ENCODE measurements at places on chromosomes 2 and 18.

DNA sequence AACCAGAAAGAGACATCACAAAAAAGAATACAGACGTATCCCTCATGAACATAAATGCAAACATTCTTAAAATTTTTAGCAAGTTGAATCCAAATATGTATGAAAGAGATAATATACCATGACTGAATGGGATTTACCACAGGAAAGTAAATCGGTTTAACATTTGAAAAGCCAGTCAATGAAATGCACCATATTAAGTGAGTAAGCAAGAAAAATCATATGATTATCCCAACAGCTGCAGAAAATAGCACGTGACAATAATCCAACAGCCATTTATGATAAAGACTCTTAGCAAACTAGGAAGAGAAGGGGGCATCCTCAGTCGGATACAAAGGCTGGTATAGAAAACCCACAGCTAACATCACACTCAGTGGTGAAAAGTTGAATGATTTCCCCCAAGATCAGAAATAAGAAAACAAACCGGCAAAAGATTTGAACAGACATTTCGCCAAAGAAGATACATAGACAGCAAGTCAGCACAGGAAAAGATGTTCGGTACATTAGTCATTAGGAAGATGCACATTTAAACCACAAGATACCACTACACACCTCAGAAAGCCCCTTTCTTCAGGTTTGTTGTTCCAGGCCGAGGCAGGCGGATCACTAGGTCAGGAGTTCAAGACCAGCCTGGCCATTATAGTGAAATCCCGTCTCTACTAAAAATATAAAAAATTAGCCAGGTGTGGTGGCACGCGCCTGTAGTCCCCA, 144.3 kb downstream of the INHBB start:
- DNase-seq: no peak

- DNase-seq: no peak
These were observed 40.5 kb downstream of the NDUFA10 start for GRCh38 chr2:239984421-239985194.

DNA sequence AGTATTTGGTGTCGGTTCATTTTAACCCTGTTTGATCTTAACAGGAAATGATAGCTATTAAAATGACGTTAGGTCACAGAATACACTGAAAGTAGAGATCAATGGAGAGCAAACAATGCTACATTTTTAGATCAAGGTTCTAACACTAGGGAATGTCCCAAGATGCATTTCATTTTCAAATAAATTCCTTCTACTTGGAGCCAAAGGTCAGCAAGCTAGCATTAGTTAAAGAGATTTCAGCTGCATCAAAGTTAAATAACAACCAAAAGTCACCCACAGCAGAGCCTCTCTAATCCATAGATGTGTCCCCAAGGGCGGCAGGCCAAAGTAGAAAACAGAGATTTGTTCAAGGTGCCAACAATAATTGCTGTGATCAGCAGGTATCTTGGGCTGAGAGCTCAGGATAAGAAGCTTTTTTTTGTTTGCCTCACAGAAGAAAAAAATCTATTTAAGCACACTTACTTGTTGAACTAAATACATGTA, 1233.6 kb upstream of the TMEFF2 start:
- no peak for DNase-seq

- DNase-seq: no peak
These were observed 197.9 kb downstream of the DSEL start for GRCh38 chr18:67318651-67319050.

DNA sequence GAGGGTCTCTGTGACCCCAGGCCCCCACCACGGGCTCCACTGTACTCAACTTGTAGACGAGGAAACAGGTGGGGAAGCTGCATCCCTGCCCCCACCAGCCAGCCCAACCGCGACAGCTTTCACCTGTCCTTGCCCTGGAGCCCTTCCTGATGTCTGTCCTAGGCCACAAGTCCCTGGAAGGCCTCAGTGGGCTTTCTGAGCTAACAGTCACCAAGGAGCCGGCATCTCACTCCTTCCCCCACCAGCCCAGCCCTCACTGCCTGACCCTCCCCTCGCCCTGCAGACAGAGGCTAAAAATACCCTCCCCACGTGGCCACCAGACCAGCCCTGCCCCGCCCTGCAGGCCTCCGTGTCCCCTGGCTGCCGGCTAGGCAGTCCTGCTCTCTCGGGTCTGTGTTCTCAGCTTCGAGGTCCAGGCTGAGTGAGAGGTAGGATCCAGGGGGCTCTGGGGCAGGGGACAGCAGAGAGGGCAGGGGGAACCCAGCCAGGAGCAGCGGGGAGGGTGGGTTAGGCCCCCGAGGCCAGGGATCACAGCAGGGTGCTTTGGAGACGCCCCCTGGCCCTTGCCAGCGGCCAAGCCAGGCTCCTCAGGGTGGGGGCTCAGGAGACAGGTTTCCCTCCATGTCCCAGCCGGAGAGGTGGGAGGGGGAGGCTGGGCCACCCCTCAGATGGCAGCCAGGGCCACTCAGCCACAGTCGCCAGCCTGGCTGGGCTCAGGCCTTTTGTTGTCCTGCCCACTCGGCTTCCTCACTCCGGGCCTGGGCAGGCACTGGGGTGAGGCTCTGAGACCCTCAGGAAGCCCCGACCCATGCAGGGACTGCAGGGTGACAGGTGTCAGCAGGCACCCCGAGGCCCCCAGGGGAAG, at the start of gene KLHL30:
KLHL30 (plus strand) TSS at position 338 of the 865 bp plus-strand sequence. CDS start 2,087 bp downstream, outside the sequence.
- no peak for DNase-seq

- no peak for DNase-seq
These were observed 543 bp downstream of the HADHB start for GRCh38 chr2:26245231-26245732.

- DNase-seq: no peak
These were observed 94.5 kb downstream of the COPS8 start for GRCh38 chr2:237180187-237180586.

GRCh38 chr2:135905679-135906078, 29.4 kb upstream of the MCM6 start:
- no peak for DNase-seq

DNA sequence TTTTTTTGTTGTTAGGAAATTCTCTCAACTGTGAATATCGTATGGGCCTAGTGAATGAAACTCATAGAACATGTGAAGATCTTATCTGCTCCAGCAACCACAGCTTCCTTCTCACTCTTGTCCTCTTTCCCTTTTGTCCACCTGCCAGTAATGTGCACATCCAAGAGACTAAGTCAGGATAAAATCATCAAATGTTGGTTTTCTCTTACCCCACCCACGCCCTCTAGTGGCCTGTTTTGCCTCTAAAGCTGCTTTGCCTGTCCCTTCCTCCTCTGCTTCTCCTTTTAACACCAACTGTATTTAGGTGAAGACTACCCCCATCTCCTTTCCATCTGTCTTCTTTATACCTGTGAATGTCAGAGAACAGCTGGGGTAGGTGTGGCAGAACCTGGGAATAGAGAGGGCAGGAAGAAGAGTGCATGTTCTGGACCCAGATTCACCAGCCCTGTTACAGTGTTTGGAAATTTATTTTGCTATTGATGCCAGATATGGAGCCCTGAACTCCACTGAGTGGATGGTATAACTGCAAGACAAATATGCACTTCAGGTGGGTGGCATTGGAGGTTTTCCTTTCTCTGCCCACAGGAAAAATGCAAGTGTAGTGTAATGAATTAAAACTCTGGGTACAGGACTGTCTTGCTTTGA, 8.4 kb upstream of the MGAT5 start:
- peak; percentile 64 for DNase-seq

GRCh38 chr2:190786404-190787166, 94.0 kb upstream of the GLS start:
- no peak for DNase-seq

DNA sequence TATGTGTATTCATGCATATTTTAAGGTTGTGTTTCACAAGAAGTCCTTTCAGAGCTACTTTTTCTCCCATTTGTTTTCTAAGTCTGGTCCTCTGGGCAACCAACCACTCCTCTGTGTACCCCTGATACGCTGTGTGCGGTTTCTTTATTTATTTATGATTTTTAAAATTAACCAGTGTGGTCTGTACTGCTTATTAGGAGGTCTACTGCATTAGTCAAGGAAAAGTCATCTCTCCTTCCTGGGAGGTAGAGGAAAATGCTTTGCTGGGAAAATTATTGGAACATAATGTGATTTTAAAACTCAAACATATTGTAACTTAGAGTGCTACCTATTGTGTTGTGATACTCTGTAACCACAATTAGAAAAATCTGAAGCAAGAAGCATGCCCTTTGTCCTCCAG, 1404.3 kb downstream of the SUCLG1 start:
- DNase-seq: no peak

DNA sequence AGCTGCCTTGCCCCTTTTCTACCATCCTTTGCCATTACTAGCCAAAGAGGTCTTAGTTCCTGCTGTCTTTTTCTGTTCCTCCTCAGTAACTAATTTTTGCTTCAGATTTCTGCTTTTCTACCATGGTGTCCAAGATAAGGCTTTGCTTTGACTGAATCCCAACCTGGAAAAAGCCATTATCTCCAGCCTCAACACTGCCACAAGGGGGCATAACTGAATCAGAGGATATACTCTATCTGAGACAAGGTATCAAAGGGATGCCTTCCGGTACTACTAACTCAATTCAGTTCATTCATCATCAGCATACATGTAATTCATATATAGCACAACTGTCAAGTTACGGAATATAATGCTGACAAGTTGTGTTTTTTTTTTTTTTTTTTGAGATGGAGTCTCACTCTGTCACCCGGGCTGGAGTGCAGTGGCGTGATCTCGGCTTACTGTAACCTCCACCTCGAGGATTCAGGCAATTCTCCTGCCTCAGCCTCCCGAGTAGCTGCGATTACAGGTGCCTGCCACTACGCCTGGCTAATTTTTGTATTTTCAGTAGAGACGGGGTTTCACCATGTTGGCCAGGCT, 11.4 kb downstream of the OSGEPL1 start:
- no peak for DNase-seq

DNA sequence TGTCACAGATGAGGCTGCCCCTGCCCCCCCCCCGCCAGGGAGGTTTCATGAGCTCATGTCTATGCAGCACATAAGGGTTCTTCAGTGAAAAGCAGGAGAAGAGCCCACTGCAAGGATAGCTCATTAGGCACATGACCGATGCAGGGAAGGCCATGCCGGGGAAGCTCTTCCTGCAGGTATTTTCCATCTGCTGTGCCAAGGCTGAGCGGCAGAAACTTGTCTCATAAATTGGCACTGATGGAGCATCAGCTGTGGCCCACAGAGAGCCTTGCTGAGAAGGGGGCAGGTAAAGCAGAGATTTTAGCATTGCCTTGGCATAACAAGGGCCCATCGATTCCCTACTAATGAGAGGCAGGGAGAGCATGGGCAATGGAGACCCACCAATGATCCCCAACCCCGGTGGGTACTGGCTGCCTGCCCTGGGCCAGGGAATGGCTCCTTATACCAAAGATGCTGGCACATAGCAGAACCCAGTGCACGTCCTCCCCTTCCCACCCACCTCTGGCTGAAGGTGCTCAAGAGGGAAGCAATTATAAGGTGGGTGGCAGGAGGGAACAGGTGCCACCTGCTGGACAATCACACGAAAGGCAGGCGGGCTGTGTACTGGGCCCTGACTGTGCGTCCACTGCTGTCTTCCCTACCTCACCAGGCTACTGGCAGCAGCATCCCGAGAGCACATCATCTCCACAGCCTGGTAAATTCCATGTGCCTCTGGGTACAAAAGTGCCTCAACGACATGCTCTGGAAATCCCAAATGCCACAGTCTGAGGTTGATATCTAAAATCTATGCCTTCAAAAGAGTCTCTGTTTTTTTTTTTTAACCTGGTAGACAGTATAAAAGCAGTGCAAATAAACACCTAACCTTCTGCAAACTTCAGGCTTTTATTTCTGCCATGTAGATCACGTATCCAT, 41.4 kb downstream of the STEAP3 start:
- peak; percentile 46 for DNase-seq

- no peak for DNase-seq
These were observed 113.7 kb upstream of the SPRED2 start for GRCh38 chr2:65545837-65546805.

Data from NCI-H1105 (cell line).